ENCODE measurements at places on chromosomes 2 and 18.

DNA sequence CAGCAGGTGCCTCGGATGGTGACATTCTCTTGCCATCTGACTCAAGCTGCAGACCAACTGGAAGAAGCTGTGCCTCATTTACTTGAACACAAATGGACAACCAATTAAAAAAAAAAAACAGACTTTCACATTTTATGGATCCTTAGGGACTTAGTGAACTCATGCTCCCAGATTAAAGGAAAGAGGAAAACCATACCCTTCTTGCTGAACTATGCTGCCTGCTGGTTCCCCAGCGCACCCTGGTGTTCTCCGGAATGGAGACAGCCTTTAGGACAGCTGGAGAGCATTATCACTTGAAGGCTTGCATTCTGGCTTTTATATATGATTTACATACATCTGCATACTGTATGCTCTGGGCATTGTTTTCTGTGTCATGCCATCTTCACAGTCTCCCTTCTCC lies 370.7 kb downstream of the SLC4A3 start:
- DNase-seq: no peak

DNA sequence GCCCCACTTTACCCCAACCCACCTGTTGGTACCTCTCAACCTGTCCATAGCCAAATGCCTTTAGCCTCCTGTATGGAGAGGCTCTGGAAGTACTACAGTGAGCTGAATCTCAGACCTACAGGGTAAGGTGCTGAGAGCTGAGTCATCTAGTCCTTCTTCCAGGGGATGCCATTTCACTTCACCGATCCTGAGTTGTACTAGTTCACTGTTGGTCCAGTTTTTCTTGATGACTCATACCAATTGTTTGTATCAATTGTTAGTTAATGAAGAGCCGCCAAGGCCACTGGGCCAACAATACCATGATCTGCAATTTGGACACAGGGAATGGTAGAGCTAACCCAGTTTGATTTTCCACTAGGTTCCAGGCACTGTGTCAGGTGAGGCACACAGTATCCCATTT lies 257.0 kb downstream of the CLIP4 start:
- DNase-seq: no peak

- DNase-seq: no peak
Measured at GRCh38 chr2:74226648-74227213, 28.3 kb downstream of the MTHFD2 start.

GRCh38 chr18:3294435-3295080 lies 32.6 kb downstream of the MYL12B start:
- DNase-seq: no peak

- no peak for DNase-seq
Measured at GRCh38 chr2:61021228-61021660, 3.2 kb upstream of the PUS10 start.

DNA sequence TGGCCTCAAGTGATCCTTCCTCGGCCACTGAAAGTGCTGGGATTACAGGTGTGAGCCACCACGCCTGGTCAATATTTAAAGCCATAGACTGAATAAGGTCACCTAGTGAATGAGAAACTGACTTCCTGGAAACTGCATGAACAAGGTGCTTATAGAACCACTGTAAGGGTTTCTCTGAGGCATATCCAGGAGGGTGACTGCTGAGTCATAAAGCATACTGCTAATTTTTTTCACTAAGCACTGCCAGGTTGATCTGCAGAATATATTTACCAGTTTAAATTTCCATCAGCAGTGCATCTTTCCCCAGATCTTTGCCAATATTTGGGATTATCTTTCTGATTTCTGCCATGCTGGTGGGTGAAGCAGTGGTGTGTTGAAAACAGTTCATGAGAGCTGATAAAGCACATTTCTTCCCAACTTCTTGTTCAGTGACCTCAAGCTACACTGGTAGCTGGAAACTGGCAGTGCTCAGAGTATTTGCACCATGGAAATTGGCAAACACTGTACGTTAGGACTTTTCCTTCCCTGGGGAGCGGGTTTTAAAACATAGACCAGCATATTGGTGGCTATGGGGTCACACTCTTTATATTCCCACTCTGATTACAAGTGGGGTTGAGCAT lies 4.2 kb upstream of the CLIP4 start:
- DNase-seq: no peak

GRCh38 chr2:15780912-15781574 lies 159.3 kb upstream of the MYCN start:
- no peak for DNase-seq

GRCh38 chr2:6233993-6234392 lies 541.8 kb downstream of the SOX11 start:
- no peak for DNase-seq

- DNase-seq: no peak
Measured at GRCh38 chr2:63124218-63124617, 73.6 kb downstream of the OTX1 start.

- no peak for DNase-seq
Measured at GRCh38 chr18:10570622-10571021, 44.8 kb downstream of the NAPG start.

- DNase-seq: no peak
Measured at GRCh38 chr2:30789670-30790210, 17.5 kb downstream of the CAPN13 start.

GRCh38 chr2:189394525-189394924 lies 46.7 kb upstream of the WDR75 start:
- DNase-seq: no peak

DNA sequence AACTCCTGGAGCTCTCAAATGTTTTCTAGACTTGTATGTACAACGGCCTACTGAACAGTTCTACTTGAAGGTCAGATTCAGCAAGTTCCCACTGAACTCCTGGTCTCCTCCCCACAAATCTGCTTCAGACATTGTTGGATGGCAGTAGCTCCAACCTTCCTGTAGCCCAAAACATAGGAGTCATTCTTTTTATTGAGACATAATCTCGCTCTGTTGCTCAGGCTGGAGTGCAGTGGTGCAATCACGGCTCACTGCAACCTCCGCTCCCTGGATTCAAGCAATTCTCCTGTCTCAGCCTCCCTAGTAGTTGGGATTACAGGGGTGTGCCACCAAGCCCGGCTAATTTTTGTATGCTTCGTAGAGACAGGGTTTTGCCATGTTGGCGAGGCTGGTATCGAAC lies 47.3 kb downstream of the QPCT start:
- DNase-seq: no peak

- no peak for DNase-seq
Measured at GRCh38 chr18:21012308-21012707, 99.3 kb downstream of the ROCK1 start.

DNA sequence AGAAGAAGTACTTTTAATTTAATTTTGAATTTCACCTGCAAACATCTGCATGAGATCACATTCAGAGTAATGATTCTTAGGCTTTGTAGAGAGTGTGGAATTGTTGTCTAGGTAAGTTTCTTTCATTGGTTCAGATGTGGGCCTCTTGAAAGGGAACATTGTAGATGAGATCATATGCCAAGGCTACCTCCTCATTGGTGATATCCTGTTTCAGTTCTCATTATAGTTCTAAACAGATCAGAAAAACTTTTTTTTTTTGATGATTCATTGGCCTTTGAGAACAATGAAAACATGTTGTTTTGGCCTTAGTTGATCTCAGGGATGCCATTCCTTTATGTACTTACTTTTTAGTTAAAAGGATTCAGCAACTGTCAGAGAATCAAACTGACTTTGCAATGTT lies 44.5 kb downstream of the EML6 start:
- no peak for DNase-seq

DNA sequence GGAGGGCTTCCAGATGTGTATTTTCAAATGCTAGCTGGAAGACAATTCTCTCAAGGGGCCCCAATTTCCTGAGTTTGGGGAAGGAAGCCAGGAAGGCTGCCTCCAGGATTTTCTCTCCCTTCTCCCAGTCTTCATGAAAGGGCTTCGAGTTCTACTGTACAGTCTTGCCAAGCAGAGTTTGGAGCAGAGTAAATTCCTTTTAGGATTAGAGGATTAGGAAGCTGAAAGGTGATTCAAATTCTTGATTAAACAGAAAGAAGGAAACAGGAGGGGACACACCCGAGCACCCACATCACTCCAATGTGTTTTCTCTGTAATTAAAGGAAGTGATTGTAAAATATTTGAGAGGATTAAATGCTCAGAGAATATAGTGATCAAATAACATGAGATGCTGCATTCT lies 217.8 kb downstream of the SETBP1 start:
- DNase-seq: no peak

- DNase-seq: no peak
Measured at GRCh38 chr18:8756571-8756970, 51.2 kb downstream of the MTCL1 start.
